Epithelial cell of proximal tubule (primary cell): ENCODE measurements at places on chromosomes 6 and 20.

- no peak for DNase-seq
These were observed 38.3 kb downstream of the SLC22A23 start for GRCh38 chr6:3418496-3419060.

DNA sequence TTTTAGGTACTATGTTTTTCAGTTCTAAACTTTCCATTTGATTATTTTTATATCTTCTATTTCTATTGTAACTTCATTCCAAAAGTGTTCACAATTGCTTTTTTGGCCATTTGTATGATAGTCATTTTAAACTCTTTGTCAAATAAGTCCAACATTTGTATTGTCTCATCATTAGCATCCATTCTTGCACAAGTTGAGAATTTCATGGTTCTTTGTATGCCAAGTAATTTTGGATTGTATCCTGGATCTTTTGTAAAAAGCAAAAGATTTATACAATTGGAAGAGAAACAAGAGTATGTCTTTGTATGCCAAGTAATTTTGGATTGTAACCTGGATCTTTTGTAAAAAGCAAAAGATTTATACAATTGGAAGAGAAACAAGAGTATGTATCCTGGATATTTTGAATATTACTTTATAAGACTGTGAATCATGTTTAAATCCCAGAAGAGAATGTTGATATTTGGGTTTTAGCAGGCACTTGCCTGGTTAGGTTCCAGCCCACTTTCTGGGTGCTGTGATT lies 36.9 kb upstream of the NT5E start:
- no peak for DNase-seq

GRCh38 chr20:52433326-52434040 lies 241.9 kb upstream of the ZFP64 start:
- no peak for DNase-seq

DNA sequence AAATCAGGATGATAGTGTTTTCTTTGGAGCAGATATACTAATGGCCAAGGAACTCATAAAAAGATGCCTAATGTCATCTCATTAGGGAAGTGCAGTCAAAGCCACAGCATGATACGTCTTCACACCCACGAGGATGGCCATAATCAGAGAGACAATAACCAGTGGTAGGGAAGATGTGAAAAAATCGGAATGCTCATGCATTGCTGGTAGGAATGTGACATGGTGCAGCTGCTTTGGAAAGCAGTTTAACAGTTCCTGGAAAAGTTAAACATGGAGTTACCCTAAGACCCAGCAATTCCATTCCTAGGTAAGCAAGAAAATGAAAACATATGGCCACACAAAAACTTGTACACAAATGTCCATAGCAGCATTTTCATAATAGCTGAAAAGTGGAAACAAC lies 29.9 kb downstream of the BCAS1 start:
- DNase-seq: no peak

DNA sequence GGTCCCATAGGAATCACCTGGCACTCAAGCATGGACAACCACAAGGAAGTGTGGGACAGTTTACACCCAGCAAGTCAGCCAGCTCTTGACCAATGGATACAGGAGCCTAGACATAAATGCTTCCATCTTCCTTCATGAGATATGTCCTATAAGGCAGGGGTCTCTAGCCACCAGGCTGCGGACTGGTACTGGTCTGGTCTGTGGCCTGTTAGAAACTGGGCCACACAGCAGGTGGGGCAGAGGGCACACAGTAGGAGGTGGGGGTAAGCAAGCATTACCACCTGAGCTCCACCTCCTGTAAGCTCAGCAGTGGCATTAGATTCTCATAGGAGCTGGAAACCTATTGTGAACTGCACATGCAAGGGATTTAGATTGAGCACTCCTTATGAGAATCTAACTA lies 437.1 kb downstream of the CD109 start:
- no peak for DNase-seq

DNA sequence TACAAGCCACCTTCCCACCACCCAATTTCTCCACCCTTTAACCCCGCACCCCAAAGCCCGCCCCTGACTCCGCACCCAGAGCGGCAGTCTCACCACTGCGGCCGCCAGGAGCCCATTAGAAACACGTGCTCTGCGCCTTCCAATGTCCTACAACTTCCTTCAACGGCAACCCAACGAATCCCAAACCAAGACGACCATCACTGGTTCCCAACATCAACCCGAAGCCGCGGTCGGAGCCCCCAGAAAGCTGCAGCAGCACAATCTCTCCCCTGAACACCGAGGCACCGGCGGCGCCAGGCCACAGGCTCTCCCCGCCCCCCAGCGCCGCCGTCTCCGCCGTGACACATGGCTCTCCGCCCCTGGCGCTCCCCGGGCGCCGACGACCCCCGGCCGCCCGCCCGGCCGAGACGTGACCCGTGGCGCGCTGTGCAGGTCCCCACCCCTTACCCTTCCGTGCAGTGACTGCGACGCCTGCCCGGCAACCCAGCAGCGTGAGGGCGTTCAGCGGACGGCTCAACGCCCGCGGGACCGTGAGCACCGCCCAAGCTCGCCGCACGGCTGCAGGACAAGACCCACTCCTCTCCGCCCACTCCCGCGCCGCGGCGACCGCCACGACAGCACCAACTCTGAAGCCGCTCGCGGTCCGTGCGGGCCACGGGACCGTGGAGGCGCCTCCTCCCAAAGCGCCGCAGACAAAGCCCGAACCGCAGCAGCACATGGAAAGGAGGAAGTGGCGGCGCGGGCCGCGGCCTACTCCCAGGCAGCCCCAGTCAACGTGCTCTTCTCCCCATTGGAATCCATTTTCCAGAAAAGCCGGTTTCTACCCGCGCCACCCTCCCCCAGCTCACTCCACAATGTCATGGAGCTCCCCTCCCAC lies 551 bp downstream of the SYNCRIP start:
- no peak for DNase-seq

- DNase-seq: no peak
These were observed 33.8 kb downstream of the TNFAIP3 start for GRCh38 chr6:137900815-137901214.

- no peak for DNase-seq
These were observed 295.5 kb upstream of the HS3ST5 start for GRCh38 chr6:114638341-114638740.

- DNase-seq: no peak
These were observed 2.7 kb downstream of the AKAP12 start for GRCh38 chr6:151242420-151242861.

DNA sequence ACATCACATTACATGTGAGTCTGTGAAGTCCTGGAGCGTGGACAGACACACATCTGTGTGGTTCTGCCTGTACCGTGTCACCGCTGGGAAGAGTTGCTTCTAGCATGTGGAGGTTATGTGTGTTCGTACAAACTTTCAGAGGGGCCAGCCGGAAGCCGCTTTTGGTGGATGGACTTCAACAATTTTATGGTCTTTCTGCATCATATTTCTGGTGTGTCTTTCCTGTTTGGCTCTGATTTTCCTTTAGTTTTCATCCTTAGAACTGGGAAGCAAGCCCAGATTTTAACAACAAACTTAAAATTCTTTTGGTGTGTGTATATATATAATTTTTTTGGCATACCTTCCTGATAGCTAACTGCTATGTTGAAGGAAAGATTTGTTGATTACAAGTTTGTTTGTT lies 71.2 kb downstream of the TIAM2 start:
- no peak for DNase-seq

GRCh38 chr20:48776306-48776705 lies 51.5 kb downstream of the PREX1 start:
- DNase-seq: no peak

DNA sequence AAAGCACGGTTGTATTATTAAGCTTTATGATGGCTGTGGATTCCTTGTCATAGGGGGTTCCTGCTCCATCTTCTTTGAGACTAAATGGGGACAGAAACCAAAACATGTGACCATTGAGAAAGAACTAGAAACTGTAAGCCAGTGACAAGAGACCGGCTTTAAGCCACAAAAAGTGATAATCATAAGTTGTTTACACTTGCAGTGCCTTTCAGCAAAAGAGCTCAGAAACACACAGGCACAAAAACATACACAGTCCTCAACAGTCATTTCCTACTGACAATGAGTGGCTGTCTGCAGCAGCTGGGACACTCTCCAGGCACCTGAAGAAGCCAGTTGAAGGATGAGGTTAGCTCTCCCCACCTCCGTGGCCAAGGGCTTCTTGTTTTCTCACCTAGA lies 20.0 kb upstream of the UBE2J1 start:
- no peak for DNase-seq

- DNase-seq: no peak
These were observed 47.5 kb upstream of the CRISP1 start for GRCh38 chr6:49913636-49914375.

GRCh38 chr6:119440953-119441352 lies 91.4 kb upstream of the MAN1A1 start:
- no peak for DNase-seq
